ENCODE measurements at places on chromosomes 4 and X.

GRCh38 chr4:55598641-55599040 is 6.6 kb upstream of the PDCL2 start:
- DNase-seq: no peak

- no peak for DNase-seq
These were observed 25.3 kb downstream of the HOPX start for GRCh38 chr4:56655627-56656345.

DNA sequence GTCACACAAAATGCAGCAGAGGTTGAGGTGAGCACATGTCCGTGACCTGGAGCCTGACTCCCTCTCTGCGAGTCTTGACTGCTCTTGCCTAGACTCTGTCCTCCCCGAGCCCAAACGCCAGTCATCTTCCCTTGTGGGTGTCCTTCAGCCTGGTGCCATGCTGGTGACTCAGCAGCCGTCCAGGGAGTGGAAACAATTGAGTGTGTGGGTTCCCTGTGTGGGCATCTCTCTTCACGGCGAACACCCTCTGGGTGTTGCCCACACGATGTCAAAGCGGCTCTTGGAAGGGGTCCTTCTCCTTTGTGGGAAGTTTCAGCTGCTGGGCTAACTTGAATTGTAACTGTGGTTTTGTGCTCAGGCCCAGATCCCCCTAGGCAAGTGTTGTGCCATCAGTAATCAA is 17.5 kb upstream of the MSANTD1 start:
- DNase-seq: no peak

DNA sequence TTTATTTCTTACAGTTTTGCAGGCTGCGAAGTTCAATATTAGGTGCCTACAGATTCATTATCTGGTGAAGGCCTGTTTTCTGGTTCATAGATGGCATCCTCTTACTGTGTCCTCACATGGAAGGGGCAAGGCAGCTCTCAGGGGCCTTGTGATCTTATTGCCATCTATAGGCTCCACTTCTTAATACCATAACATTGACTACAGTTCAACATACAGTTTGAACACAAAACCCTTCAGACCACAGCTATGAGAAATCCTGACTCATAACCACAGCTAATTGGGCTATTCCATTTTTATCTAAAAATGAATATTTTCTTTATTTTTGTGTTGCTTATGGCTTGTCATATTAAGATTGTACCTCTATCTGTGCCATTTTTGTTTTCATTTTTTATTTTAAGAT is 72.3 kb downstream of the STAG2 start:
- DNase-seq: no peak

- DNase-seq: no peak
These were observed 79.9 kb downstream of the SLC7A11 start for GRCh38 chr4:138162259-138162658.

DNA sequence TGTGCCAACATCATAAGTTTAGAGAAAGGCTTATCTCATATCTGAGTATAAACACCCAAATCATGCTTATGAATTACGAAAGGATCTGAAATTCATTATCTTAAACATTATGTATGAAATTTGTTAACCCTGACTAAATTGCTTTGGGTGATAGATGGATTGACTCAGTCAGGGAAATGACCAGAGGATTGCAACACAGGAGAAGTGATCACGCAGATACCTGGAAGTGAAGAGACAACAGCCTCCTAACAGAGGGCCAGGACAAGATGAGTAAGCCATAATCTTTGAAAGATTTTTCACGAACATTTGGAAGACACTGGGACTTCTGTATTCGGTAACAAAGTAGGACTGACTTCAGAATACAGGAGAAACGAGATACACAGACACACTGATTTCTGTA is 363.4 kb downstream of the DMD start:
- DNase-seq: no peak

GRCh38 chrX:123331859-123332258 is 147.8 kb downstream of the GRIA3 start:
- no peak for DNase-seq

DNA sequence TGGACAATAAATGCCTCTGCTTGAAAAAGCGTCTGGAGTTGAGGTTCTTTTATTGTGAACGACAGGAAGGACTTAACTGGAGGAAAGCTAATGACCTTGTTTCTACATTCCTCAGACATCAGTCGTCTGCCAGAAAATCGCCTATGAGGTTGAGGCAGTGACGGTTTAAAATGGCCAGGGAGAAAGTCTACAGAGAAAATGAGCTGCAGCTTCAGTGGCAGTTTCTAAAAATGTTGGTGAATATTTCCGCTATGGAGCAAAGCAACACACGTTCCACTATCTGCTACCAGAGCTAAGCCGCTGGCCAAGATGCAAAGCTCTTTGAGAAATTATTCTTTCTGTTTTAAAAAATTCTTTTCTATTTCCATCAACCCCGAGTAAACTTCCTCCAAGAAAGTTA is 116.9 kb upstream of the GALNT7 start:
- no peak for DNase-seq
